ENCODE measurements at places on chromosomes 1 and 21.

GRCh38 chr1:93475681-93476080, 27.8 kb downstream of the FNBP1L start:
- no peak for DNase-seq

DNA sequence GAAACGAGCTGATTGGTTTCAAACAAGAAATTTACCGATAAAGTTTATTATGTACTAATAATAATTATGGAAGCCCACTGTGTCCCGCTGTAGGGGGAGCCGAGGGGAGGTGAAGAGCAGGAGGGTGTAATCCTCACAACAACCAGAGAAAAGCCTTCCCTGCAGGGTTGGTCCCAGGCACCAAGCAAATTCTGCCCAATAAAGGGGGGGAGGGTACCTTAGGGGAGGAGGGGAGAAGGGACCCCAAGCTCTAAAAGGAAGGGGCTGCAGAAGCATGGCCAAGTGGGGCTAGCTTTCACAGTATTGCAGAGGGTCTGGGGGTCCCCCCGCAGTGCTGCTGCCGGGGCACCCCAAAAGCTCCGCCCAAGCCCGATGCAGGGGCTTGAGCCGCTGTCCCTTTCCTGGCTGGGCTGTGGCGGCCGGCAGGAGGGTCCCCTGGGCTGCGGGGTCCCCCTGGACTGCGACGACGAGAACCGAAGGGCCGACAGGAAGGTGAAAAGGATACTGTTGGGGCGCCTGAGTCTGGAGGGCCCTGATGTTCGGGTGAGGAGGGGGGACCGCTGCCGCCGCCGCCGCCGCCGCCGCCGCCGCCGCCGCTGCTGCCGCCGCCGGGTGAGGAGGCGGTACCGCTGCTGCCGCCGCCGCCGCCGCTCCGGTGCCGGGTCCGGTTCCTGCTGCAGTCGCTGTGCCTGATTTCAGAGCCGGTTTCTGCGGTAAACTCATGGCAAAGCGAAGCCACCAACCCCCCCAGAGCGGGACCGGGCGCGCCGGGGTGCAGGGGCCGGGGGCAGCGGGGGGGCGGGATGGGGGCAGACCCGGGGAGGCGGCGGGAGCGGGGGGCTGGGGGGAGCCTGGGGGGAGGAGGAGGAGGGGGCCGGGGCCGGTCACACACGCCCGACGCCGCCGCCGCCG, 771 bp downstream of the EIF4G3 start:
- no peak for DNase-seq

DNA sequence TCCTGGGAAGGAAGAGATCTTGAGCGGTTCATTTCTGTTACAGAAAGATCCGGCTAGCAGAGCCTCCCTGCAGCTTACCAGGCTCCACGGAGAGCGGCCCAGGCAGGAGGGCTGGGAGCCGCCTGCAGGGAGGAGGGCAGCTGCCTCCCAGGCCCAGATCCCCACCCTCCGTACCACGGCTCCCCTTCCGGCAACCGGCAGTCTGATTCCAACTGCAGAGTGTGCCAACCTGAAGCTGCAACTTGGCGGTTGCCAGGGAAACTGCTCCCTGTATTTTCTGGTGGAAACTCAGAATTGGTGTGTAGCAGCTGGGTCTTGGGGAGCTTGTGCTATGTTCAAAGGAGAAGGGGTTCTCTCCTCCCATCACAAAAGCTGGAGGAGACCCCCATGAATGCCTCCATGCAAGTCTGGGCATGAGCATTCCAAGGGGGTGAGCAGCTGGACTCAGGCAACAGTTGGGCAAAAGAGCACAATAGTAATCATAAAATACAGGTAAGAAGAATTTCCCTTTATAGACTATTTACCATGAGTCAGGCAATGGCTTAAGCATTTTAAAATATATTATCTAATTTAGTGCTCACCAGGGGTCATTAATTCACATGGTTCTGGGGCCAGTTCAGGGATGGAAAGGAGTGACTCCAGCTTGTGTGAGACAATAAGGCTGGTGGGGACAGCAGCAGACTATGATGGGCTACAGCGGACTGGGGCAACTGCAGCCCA, 46.1 kb upstream of the KAZN start:
- no peak for DNase-seq

GRCh38 chr1:109263597-109264378, 14.4 kb downstream of the CELSR2 start:
- DNase-seq: peak; percentile 36

DNA sequence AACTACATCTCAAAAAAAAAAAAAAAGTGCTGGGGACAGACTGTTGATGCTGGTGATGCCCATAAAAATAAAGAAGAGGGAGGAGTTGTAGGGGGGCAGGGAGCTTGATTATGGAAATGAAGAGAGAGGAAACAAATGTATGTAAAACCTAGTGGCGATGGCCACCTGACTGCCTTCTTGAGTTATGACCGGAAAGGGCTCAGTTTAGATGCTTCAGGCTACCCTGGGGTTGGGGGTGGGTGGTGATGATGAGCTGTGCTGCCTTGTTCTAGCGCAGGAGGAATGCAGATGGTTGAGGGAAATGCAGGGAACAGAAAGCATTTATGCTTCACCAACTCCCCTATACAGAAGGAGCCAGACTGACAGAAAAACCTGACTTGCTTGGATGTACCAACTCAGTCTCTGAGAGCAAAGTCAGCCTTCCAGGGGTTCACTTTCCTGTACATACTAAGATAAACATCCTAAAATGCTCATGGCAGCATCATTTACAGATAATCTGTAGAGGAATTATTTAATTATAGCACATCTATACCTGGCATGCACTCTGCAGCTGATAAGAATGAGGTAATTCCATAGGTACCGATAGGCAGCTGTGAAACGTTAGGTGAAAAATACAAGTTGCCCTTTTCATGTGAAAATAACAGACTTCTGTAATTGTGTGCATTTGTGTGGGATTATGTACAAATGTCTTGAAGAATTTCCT, 8.0 kb upstream of the BCAR3 start:
- no peak for DNase-seq

DNA sequence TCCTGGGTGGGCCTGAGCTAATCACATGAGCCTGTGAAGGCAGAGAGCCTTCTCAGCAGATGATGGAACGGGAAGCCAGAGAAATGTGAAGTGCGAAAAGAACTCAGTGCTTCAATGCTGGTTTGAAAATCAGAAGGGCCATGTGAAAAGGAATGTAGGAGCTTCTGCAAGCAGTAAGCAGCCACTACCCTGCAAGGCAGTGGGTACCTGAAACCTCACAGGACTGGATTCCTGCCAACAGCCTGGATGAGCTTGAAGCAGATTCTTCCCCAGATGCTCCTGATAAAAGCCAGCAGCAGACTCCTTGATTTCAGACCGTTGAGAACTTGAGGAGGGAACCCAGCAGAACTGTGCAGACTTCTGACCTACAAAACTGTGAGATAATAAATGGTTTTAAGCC, 158.6 kb downstream of the SYT2 start:
- no peak for DNase-seq

- DNase-seq: no peak
These were observed 15.9 kb upstream of the RAB4A start for GRCh38 chr1:229254910-229255541.

DNA sequence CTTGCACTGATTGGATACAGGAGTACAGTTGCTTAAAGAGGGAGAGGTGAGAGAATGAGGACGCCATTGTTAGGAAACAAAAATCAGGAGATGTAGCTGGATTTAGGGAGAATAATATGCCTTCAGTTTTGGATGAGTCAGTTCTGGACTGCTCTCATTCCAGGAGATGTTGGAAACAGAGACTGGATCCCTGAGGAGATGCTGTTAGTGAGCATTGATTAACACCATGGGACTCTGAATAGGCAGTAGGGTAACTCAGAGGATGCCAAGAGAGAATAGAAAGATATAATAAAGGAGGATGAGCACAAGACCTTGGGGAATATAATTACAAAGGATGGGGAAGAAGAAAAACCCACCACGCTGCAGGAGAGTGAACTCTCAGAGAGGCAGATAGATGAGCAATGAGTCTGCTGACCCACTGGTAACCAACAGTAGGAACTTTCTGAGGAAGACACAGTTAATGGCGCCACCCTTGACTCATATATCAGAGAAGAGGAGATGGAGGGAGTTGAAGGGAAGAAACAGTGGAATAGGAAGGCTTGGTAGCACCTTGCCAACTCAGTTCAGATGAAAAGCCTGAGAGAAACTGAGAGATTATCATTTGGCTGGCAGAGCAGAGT, 10.5 kb downstream of the KCNJ15 start:
- DNase-seq: no peak

Data from thoracic aorta (tissue), 2 donors.